ENCODE measurements at places on chromosomes 2 and 18. TPM values are rescaled to one million over a fixed set of nuclear protein-coding genes. Genes with fewer than 3 reads are reported as not detected.
A peak's percentile ranks its signal among the peaks of the same experiment; 100 is the strongest.

DNA sequence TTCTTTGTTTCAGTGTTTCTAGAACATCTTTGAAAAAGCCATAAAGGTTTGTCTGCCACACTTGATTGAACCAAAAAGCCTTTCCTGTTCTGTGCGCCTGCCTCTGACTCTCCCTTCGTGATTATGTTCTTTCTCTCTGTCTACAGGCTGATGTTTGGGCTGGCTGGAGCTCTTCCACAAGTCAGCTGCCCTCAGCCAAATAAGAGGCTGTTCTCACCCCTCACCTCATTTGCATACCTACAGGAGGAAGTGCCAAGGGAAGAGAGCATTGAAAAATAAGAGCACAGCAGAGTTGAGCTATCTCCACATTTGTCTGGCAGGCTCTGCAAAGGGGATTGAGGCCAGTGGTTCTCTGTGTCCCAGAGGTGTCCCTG is 15.8 kb downstream of the INPP5D start:
- no peak for DNase-seq

CYP27C1 gene
- 5.7 TPM for polyA plus RNA-seq

DNA sequence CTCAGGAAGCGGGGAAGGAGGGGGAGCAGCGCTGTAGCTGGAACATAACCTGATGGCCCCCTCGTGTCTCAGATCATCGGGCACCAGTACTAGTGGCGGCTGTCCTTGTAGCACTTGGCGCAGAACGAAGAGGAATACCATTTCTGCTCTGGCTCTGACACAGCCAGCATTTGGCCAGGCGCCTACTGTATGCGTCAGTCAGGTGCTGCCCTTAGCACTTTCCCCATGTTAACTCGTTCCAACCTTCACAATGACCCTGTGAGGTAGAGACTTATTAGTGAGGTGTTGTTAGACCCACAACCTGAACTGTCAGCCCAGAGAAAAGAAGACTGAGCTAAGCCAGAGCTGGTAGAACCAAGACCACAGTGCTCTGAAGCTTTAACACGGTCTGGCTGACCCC is 47.7 kb upstream of the EML6 start:
- no peak for DNase-seq

DNA sequence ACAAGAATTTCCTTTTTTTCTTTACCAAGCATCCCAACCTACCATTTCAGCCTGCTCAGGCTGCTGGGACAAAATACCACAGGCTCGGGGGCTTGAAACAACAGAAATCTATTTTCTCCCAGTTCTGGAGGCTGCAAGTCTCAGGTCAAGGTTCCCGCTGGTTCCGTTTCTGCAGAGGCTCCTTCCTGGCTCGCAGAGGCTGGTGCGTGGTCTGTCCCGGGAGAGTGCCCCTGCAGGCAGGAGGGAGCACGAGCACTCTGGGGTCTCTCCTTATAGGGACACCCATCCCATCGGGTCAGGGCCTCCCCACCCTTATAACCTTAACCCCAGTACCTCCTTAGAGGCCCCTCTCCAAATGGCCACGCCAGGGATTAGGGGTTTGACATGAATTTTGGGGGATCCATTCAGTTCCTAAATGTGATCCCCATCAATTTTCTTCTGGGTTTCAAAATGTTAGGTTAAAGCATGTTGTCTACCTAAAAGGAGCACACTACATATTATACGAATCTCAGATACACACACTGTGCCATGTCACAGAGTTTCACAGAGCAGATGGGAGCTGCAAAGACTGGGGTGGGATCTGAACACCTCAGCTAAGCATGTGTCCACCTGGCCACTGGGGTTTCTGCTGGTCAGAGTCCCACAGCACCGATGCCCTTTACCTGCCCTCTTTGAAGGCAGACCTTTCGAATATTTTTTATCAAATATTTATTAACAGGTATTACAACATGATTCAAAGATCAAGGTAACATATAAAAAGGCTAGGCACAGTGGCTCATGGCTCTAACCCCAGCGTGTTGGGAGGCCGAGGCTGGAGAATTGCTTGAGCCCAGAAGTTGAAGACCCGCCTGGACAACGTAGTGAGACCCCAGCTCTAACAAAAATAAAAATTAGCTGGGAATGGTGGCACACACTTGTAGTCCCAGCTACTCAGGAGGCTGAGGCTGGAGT is 17.6 kb upstream of the ADI1 start:
- DNase-seq = peak; percentile 24

GRCh38 chr18:615773-616172 is 19.0 kb downstream of the CLUL1 start:
- DNase-seq = no peak

- DNase-seq = no peak
These were observed 181.5 kb upstream of the ACVR2A start for GRCh38 chr2:147663153-147663961.

DNA sequence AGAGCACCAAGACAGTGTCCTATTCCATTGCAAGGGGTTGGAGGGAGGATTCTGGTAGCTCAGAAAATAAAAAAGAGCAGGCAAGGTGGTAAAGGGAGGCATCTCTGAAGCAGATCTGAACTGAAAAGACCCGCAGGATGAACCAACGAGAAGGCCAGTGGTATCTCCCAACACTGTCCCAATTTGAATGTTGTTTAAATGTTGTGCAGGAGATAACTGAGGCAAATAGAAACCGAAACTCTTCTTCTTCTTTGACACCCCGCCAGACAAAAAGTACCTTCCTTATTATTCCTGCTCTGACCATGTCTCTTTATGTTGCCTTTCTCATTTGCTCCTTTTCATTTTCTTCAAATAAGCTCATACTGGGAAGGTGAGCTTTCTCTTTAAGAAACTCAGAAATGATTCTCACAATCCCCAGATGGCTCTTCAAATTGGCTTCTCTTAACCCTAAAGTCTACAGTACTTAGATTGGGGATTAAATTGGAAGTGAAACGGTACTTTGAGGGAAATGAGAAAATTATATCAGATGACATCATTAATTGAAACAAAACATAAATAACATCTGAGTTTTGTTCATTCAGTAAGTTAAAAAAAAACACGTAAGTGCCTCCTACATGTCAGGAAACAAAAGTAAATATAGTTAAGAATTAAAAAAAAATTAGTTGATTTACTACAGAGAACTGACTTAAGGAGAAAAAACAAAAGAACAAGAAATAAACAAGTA is 143.6 kb downstream of the WDPCP start:
- DNase-seq = no peak

GRCh38 chr2:149701241-149701640 is 113.7 kb upstream of the MMADHC start:
- DNase-seq = no peak

Measured in hindlimb muscle (tissue), 1 donor.